ENCODE measurements at places on chromosomes 4 and X.

- no peak for DNase-seq
These were observed 115.6 kb upstream of the NR3C2 start for GRCh38 chr4:148557793-148558192.

DNA sequence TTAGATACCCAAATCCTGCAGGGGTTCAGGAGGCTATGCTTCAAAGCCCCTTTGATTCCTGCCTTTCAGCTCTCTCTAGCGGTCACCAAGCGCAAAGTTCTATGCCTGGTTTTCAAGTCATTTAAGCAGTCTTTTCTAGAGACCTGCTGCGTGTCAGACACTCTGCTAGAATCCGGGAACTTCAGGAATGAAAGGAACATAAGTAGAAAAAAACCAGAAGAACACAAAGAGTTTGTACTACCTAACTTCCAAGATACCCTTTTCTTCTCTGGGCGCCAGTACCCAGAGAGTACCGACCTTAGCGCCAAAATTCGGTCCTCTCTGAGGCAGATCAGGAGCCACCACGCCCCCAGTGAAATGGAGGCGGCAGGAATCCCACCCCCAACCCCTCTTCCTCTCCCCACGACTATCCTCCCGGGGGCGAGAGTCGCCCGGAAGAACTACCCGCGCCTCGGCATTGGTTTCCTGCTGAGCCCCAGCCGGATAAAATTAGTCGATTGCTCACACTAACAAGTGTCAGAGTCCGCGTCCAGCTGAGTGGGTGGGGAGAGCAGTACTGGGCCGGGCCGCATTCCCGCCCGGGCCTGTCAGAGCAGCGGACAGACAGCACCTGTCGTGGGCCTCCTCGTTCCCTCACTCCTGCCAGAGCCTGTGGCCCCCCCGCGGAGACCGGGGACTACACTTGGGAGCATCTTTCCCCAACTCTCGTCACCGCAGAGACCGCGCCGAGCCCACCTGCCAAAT lies 78.8 kb downstream of the RLIM start:
- peak; percentile 52 for DNase-seq

- no peak for DNase-seq
These were observed 429.6 kb downstream of the SMARCA1 start for GRCh38 chrX:129093706-129094105.

DNA sequence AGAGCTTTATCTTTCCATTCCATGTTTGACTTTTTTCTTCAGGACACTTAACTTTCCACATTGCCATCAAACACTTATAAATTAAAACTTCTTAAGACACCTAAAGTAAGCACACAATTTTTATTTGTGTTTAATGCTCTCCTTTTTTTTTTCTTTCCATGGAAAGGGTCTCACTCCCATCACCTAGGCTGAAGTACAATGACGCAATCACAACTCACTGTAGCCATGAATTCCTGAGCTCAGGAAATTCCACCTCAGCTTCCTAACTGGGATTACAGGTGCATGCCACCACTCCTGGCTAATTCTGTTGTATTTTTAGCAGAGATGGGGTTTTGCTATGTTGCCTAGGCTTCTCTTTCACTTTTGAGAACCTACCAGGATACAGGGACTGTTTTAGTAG lies 7.3 kb downstream of the SMR3A start:
- DNase-seq, result no peak

DNA sequence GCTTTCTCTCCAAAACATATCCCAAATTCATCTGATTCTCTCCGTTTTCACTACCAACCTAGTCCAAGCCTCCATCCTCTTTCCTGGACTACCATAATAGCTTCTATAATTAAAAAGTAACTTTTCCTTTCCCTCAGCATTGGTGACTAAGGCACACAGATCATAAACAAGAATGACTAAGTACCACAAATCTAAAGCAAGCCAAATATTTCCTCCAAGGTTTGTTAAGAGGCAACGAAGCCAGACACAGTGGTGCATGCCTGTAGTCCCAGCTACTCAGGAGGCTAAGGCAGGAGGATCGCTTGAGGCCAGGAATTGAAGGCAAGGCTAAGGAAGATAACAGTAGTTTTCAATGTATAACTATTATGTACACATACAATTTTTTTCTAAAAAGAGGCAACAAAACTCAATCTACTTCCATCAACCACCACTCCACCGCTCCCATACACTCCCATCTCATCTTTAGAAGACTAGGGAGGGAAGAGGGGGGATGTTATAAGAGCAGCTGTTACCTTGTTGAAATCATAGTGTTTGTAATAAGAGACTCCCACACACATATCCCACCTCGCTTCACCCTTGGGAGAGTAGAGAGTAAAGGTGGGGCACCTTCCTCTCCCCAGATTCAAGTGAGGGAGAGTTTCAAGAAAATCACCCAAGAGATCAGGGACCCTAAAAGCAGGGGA lies 4.2 kb upstream of the JCHAIN start:
- no peak for DNase-seq

DNA sequence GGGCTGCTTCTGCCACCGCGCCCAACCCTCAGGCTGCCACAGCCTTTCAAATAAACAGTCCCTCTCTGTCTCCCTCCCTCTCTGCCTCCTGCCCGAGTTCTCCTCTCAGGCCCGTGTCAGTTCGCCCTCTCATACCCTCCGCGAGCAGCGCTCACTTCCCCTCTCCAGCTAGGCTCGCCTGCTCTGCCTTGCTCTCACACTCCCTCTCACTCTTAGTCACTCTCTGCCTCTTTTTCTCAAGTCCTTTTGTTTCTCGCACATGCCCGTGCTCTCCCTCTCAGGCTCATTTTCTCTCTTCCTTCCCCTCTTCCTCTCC lies 3.2 kb downstream of the EFNB1 start:
- DNase-seq, result no peak

DNA sequence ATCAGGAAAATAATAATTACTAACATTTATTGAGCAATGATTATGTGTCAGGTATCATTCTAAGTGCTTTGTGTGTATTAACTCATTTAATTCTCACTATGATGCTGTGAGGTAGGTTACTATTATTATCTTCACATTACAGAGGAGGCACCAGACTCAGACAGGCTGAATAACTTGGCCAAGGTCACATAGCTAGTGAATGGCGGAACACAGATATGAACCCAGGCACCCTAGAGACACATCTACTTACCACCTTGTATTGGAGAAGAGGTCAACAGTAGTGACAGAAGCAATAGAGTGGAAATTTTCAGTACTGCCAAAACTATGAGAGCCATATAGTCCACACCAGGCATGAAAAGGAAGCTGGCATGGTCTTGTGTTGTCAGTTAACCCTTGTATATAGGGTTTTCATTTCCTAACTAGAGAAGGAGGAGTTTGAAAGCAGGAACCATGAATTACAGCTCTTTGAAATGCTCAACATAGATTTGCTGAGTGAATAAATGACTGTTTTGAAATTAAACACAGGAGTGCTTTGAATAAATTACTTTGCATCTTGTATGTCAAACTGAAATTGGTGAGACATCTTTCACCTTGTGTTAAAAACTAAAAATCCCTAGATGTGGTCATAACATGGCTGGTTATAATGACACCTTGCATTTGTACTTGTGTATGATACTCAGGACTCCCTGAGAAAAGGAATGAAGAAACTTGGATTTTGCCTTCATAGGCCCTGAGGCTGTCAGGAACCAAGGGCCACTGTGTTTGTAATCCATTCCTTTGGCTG lies 71.8 kb downstream of the RTL9 start:
- DNase-seq, result no peak

GRCh38 chr4:86586626-86587380 lies 7.3 kb upstream of the PTPN13 start:
- DNase-seq, result no peak

DNA sequence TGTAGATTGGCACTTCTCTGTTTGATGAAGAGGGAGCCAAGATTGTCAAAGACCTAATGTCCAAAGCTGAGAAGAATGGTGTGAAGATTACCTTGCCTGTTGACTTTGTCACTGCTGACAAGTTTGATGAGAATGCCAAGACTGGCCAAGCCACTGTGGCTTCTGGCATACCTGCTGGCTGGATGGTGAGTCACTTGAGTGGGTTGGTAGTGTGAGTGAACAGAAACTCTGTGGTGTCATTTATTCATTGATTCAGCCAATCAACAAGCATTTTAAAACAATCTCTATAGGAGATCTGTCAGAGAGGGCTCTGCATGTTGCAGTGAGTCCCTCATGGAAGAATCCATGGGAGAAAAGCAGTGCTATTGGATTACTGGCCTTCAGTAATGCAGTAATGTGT lies 16.3 kb downstream of the TAF9B start:
- DNase-seq, result no peak

DNA sequence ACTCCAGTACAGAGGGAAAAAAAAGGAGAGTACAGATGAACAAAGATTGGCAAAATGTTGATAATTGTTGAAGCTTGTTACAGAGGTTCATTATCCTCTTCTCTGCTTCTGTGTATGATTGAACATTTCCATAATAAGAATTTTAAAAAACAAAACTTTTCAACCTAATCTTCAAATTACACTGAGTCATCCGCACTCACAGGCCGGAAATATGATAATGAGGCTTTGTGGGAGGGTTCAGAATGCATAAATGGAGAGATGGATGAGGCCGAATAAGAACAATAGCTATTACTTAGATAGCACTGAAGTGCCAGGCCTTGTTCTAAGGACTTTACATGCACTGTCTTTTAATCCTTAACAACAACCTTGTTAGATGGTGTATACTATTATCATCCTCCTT lies 4.6 kb upstream of the ERCC6L start:
- DNase-seq, result no peak

- no peak for DNase-seq
These were observed 440.6 kb upstream of the HS3ST1 start for GRCh38 chr4:11869191-11869870.

DNA sequence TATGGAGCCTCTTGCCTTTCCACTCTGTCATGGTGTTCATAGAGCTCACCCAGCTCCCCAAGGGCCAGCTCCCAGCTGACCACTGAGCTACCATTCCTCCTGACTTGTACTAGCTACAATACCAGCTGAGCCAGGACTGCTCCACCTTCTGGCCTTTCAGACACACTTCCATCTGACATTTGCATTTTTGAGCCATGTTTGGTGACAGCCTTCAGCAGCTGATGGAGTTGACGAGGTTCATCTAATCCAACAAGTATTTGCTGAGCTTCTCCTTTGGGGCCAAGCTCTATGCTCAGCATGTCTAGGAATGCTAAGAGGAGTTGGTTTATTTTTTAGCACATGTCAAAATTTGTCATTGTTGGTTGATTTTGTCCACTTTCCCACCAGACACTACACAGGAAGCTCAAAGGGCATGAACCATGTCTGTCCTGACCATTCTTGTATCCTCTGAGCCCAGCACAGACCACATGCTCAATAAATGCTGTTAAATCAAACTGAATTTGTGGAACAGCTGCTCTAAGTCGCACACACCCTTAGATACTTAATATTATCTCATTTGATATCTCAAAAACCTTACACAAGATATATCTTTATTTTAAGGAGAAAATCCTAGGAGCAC lies 142.6 kb upstream of the PPARGC1A start:
- DNase-seq, result peak; percentile 4

DNA sequence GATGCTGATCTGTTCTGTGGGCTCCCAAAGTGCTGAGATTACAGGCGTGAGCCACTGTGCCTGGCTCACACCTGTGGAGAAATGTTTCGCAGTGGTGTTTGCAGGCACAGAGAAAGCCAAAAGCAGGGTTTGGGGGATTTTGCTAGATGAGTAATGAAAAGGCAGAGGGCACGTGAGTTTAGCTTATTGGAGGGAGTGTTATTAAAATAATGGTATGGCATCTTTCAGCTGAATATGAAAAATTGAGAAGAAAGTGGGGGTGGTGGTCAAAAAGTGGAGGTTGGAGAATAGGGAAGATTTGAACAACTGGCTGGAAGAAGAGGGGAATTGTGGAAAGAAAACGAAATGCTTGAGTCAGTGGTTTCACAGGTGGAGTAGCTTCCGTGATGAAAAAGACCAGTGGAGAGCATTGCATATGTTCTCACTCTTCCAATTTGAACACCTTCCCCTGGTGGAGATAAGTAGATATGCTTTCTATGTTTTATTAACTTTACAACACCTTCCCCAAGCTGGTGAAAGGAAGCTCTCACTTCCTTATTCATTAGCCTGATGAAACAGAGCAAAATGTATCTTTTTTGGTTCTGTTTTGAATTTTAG lies 1.1 kb upstream of the CHST7 start:
- DNase-seq, result no peak

- no peak for DNase-seq
These were observed 24.3 kb downstream of the HMX1 start for GRCh38 chr4:8847331-8847730.

GRCh38 chr4:110106931-110107296 lies 91.5 kb downstream of the ELOVL6 start:
- no peak for DNase-seq

DNA sequence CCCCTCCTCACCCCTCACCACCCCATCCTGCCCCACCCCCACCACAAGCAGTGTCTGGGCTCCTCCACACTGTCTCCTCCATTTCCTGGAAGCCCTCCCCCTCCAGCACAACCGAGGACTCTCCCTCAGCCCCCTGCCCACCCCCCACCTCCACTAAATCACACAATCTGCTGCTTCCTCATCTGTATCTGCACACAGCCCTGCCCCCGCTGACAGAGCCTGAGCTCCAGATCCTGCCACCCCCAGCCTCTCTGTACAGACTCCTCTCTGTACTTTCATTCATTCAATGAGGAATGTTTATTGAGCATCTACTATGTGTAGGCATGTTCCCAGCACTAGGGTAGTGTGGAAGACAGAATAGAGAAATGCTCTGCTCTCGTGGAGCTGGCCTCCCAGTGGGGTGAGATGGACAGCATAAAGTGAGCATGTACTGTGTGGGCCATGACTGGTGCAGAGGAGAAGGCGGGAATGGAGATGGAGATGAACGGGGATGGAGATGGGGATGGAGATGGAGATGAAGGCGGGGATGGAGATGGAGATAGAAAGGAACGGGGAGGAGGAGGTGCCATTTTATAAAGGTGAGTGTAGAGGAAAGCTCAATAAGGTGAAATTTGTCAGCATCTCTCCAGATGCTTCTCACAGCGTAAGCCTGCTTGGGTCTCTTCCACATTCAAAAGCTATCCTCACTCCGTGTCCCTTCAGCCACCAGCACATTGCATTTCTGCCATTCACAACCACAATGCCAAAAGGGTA lies 2.5 kb upstream of the PPP2R2C start:
- no peak for DNase-seq

- no peak for DNase-seq
These were observed 72.8 kb downstream of the MANBA start for GRCh38 chr4:102687982-102688433.

DNA sequence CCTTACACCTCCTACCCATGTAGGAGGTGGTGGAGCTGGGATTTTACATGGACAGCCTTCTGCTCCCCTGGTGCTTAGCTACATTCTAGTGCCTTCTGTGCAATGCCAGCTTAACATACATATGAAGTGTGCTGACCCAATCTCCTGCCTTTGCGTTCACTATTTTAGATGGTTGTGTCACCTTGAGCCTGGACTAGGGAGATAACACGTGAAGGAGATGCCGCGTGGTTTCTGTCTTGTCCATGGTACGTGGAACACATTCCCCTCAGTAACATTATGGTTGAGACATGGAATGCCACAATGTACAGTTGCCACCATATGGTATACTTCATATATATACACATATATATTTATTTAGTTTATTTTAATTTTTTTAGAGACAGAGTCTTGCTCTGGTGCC lies 54.0 kb downstream of the TBL1X start:
- no peak for DNase-seq

- DNase-seq, result no peak
These were observed 316.3 kb downstream of the TMA16 start for GRCh38 chr4:163810755-163811154.

- DNase-seq, result no peak
These were observed 6.6 kb upstream of the KCND1 start for GRCh38 chrX:48978226-48978625.
